ENCODE measurements at places on chromosomes 16 and 17. TPM values are rescaled to one million over a fixed set of nuclear protein-coding genes. Genes with fewer than 3 reads are reported as not detected.

The MRM1 gene
- total RNA-seq = 8.2 TPM

The DPEP2 gene
- not detected for total RNA-seq

The VASN gene
- 5.1 TPM for total RNA-seq

DNA sequence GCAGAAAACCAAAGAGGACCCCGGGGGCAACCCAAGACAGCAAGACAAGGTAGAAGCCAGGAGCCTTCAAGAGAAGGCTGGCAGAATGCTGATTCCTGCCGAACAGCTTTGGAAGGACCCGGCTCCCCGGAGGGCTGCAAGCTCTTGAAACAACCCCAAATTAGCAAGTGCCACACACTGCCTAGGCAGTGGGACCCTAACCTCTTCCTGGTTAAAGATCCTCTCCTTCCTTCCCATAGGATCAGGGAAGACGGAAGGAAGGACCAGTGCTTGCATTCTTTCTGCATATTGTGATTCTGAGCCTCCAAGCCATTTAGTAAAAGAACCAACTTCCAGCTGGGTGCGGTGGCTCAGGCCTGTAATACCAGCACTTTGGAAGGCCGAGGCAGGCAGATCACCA is 122.0 kb upstream of the AXIN2 start:
- no peak for DNase-seq

GRCh38 chr17:72839131-72839725 is 253.3 kb downstream of the SLC39A11 start:
- DNase-seq = no peak

The MYH3 gene
- 0.06 TPM for total RNA-seq

DNA sequence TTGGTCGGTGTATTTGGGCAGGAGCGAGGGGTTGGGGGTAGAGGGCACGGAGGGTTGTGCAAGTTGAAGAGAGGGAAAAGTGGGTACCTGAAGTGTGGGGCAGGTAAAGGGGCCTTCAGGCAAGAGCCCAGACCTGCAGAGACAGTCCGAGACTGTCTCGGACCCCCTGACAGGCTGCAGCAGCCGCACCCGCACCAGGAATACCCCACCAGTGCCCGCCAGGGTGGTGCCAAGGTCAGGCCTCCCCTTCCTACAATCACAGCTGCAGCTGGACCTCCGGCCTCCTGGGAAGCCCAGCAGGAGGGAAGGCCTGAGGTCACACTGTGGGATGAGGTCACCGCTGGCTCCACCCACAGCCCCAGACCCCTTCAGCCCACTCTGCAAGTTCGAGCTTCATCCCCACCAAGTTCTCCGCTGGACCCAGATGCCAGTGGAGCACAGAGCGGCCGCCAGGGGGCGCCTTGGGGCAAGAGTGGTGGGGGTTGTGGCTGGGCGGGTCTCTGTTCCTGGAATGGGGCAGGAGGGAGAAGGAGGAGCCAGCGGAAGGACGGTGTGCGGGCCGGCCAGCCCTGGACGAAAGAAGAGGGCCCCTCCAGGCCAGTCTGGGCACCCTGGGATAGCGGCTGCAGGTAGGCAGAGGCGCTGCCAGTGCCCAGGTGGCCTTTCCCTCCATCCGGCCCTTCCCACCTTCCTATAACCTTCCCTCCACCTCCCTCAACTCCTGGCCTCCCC is at the start of gene HSD3B7:
HSD3B7 (plus strand) TSS at position 539 of the 732 bp plus-strand sequence. CDS start 452 bp downstream, outside the sequence.
- DNase-seq = peak; percentile 79

The RAMP2 gene
- total RNA-seq = 0.74 TPM

The ZNF771 gene
- total RNA-seq = 6.4 TPM

The TBC1D3G gene
- total RNA-seq = not detected

DNA sequence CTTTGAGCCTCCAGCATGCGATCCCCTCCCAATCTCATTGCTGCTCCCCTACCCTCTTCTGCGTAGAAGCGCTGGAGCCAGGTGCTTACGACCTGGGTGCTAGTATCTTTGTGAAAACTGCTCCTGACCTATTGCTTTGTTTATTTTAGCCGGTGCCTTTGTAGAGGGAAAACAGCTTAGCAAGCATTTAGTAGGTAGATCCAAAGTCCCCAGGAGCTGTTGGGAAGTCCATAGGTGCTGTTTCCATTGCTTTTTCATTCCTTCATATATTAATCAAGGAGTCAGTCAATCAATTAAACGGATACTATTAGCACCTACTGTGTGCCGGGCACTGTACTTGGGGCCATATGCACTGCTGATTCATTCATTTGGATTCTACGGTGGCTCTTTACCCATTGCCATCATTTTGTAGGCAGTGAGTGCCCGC is 497.6 kb downstream of the WWOX start:
- DNase-seq = no peak

DNA sequence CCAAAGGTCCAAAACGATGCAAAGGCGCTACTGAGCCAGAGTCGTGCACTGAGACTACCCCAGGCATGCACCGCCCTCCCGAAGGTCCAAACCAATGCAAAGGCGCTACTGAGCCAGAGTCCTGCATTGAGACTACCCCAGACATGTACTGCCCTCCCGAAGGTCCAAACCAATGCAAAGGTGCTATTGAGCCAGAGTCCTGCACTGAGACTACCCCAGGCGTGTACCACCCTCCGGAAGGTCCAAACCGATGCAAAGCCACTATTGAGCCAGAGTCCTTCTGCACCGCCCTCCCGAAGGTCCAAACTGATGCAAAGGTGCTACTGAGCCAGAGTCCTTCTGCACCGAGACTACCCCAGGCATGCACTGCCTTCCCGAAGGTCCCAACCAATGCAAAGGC is 27.1 kb downstream of the SLC43A2 start:
- no peak for DNase-seq
